ENCODE measurements at places on chromosomes 1 and 21.

DNA sequence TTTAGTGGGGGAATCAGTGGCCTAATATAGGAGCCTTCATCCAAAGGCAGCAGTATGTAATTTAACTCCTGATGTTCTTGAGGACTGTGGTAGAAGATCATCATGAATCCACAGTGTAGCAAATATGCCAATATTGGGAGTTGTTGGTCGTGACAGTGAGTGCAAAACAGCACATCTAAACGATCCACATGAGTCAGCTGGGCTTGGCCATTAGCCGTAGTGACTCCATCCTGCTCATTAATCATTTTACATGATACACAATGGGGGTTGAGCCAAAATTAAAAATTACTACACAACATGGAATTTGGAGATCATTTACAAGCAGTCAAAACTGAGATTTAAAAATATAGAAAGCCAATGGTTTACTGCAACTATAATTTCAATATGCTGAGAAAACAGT is 653.9 kb upstream of the CAMK1G start:
- no peak for DNase-seq

GRCh38 chr1:95396557-95396956 is 162.5 kb downstream of the RWDD3 start:
- no peak for DNase-seq

GRCh38 chr1:50474859-50475809 is 51.9 kb upstream of the DMRTA2 start:
- DNase-seq: no peak

GRCh38 chr1:34412598-34413370 is 236.1 kb downstream of the C1orf94 start:
- no peak for DNase-seq

GRCh38 chr1:94244816-94245215 is 7.4 kb upstream of the ARHGAP29 start:
- DNase-seq: no peak

DNA sequence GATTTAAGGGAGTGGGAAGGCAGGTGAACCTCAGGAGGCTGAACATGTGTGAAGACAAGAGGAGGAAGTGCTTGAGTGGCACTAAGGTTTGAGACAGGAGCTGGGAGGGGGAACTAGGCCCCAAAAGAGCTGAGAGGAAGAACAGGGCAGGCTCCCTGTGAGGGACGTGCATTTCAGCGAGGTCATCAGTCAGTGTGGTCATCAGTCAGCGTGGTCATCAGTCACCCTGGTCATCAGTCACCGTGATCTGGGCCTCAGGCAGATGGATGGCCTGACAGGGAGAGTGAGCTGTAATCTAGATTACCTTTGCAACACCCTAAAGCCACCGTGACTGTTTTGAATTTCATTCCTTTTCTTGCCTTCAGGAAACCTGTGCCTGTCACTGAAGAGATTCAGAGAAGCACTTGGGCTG is 29.1 kb downstream of the VTCN1 start:
- no peak for DNase-seq

GRCh38 chr1:99650773-99651437 is 5.0 kb downstream of the PALMD start:
- DNase-seq: no peak

GRCh38 chr1:3482378-3482849 is 27.9 kb downstream of the ARHGEF16 start:
- DNase-seq: no peak
